ENCODE measurements at places on chromosomes 4 and X.

- no peak for DNase-seq
Measured at GRCh38 chr4:129240816-129241215, 144.9 kb downstream of the C4orf33 start.

DNA sequence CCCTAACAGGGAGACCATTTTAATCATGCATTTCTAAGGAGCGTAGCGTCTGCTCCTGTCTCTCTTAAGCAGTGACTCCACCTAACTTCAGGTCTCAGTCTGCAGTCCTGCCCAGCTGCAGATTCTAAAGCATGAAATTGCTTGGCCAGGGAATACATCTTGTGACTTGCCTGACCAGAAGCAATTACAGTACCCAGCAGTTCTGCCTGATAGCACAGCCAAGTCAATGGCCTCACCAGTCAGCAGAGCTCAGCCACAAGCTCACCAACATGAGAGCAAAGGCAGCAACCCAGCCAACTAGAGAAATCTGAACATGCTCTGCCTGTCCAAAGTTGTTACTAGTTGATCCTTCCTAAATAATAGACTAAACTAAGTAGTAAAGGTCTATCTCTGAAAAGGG lies 2011.9 kb upstream of the PCDH10 start:
- no peak for DNase-seq

DNA sequence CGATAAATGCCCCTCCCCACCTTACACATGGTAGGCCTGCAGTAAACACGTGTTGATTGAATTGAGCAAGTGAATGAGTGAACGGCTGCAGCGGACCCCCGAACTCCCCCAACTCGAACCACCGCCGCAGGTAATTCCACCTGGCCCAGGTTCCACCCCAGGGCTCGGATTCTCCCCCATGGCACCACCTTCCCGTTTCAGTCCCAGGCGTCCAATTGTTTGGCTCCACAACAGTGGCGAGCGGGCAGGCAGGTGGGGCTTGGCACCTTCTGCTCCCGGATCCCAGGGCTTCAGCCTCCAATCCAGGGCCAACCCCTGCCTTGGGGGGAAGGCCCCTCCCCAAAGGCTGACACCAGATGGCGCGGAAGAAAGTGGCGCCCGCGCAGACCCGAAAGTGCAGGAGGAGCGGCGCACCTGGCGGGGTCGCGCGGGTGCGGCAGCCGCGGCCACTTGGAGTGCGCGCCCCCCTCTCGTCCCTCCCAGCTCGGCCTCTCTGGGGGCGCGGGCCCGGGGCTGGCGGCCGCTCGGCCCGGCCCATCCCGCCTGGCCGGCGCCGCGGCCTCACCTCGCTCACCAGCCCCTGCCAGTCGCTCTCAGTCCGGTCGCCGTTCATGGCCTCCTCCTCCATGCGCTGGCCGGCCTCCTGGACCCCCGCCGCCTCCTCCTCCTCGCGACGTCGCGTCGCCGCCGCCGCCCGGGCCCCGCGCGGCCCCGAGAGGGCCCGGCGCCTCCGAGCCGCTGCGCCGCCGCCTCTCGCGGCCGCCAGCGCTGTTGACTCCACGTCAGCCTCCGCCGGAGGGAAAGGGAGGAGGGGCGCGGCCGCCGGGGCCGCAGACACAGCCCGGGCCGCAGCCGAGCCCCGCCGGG lies at the start of gene CCDC149:
Gene CCDC149 (minus strand): TSS at position 791 of the 867 bp plus-strand sequence. CDS start 178 bp downstream, at position 613.
- peak; percentile 92 for DNase-seq

DNA sequence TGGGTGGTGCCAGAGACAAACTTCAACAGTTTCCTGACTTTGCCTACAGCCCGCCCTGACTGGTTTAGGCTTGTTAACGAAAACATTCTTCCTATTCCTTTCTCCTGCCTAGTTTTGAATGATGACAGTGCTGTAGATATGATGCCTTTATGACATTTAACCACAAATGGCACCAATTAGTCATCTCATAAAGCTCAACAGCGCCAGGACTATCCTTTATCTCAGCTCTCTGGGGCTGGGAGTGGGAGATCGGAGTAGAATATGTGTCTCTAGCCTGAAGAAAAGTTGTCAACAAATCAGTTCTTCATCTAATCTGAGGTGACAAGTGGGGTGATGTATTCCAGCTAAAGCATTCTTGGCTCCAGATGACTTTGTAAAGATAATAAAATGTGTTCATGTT lies 64.6 kb upstream of the SH3RF1 start:
- DNase-seq: no peak

DNA sequence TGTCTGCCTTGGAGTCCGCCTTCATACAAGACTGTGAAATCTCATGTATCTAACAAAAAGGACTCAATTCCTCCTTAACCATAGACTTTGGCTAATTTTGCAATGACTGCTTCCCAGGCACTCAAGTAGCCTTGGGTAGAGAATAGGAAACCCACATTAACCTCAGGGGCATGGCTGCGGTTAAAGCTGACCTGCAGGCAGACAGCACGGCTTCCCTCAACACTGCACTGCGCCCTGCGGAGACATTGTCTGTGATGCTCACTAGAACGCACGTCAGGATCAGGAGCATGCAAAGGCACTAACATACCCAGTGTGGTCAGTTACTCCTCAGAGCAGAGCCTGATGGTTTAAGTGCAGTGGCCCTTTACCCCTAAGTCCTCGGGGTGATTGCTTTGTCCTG lies 10.3 kb upstream of the GPR143 start:
- no peak for DNase-seq

Measured in NCI-H774 (cell line).